Choroid plexus epithelial cell (primary cell): ENCODE measurements at places on chromosomes 3 and 15.

- DNase-seq = no peak
Measured at GRCh38 chr3:153060346-153060745, 101.7 kb upstream of the RAP2B start.

- DNase-seq = peak; percentile 91
Measured at GRCh38 chr3:42772670-42773408, at the start of gene CCDC13. TSS of gene CCDC13 (minus strand) at chr3:42773253. CDS start at chr3:42758345, 14,908 bp downstream.

DNA sequence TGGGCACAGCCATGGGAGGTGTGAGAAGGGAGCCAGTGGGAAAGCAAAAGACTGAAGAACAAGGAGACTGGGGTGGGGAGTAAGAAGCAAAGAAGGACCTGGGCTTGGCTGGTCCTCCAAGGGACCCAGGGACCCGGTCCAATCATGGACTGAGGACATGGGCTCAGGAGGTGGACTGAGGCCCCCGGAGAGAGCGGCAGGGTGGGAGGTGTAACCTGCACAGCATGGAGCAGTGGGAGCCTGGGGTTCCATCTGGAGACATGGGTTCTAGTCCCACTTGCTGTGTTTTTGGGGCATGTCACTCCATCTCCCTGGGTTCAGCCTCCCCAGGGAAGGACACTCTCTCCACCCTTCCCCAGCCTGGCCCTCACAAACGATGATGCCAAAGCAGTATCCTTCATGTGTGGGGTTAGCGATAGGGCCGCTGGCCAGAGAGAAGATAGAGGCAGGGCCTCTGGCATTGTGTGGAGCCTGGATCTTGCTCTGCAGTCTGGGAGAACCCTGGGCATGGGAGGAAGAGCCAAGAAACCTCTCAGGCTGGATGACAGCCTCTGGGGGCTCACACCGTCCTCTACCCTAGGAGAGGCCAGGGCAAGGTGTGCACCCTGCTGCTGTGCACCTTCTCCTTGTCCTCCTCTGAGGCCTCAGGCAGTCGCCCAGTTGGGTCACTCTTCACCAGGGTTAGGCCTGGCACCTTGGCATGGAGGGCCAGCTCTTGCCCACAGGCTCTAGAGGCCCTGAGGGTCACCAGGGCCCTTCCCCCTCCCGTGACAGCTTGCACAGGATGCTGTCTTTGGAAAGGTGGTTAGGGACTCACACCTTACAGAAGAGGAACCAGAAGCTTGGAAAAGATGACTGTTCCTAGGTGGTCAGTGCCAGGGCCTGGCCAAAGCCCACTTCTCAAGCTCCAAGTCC, 26.0 kb downstream of the FBXW12 start:
- no peak for DNase-seq

- DNase-seq = peak; percentile 45
Measured at GRCh38 chr15:99371180-99372103, 120.2 kb downstream of the LRRC28 start.

GRCh38 chr3:124492824-124493223, 237.4 kb upstream of the UMPS start:
- peak; percentile 27 for DNase-seq

DNA sequence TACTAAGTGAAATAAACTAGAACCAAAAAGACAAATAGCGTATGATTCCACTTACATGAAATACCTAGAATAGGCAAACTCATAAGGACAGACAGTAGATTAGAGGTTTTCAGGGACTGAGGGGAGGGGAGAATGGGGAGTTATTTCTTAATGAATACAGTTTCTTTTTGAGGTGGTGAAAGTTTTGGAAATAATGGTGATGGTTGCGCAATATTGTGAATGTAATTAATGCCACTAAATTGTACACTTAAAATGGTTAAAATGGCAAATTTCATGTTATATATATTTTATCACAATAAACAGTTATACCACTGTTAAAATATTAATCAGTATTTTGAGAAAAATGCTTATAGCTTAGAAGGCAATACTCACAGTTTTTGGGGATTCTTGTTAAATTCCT, 11.0 kb downstream of the UBE2E1 start:
- DNase-seq = no peak

DNA sequence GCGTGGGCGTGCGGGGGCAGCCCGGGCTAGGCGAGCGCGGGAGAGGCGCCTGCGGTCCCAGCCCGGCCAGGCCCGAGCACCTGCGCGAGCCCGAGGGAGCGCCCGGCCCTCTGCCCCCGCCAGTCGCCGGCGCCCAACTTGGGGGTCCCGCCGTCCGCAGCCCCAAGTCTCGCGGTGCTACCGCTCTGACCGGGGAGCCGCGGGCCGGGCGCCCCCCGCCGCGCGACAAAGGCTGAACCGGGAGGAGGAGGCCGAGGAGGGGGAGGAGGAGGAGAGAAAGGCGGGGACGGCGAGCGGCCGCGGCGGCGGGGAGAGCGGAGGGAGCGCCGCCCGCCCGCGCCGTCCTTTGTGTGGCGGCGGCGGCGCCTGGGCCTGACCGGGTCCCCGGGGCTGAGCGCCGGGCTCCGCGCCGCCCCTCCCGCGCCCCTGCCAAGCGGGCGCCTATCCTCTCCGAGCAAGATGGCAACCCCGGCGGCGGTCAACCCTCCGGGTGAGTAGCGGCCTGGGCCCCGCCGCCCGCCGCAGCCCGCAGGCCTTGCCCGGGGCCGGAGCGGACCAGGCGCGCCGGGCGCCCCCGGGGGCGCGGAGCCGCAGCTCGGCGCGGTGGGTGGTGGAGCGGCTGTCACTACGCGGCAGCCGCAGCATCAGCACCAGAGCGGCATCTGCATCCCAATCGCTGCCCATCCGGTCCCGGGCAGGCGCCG, at the start of gene ARNT2:
TSS of gene ARNT2 (plus strand) at position 326 of the 704 bp plus-strand sequence. CDS start at position 460, 134 bp downstream.
- no peak for DNase-seq

DNA sequence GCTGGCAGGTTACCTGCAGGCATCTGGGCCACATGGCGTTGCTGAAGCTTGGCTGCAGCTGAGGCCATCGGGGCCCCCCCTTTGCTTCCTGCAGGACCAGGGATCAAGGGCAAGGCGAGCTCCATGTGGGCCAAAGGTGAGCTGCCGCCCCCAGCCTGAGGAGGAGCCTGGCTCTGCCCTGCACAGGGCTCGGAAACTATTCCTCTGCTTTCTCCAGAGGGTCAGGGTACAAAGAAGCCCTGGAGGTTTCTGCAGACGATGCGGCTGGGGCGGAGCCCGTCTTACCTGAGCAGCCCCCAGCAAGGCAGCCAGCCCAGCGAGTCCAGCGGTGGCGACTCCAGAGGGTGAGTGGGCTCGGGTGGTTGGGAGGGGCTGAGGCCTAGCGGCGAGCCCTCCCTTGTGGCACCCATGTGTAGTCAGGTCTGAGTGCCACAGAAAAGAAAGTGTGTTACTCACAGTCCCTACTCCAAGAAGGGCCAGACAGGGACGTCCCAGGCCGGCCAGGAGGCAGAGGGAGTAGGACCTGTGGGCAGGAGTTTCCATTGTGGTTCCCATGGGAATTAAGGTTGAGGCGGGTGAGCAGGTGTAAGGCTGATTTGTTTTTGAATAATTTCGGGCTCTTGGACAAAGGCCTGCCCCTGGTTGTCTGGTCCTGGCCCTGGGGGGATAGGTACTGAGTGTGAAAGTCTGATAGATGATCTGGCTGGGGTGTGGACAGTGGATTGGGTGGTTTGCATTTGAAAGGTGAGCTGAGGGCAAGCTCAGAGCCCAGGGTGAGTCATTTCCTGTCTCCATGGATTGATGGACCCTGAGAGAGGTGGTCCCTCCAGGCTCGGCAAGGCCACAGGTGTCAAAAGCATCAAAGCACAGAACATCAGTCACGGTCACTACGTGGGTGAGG, 25.4 kb downstream of the CFAP100 start:
- DNase-seq = no peak

DNA sequence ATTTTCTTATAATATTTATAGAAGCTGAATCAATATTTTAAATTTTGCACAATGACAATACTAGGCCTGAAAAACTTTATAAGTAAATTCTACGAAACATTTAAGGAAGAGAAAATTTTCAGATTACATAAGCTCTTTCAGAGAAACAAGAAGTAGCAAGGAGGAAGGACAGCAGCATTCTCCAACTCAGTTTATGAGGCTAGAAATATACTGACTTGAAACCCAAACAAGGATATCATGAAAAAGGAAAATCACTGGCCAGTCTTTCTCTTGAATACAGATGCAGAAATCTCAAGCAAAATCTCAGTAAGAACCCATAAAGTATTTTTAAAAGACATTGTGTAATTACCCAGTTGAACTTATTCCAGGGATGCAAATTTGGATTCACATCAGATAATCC, 121.3 kb downstream of the STAC start:
- no peak for DNase-seq

DNA sequence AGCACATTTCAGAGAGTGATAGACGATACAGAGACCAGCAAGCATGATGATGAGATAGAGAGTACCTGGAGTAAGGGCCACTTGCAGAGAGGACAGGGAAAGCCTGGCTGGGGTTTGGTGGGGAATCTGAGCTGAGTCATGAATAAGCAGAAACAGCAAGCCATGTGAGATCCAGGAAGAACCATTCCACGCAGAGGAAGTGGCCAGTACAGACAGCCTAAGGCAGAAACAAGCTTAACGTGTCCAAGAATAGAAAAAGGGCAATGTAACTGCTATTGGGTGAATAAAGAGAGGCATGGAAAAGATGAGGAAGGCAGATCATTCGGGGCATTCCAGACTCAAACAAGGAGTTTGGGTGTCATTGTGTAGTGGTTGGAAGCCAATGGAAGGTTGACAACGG, 816.3 kb upstream of the CFAP20DC start:
- peak; percentile 3 for DNase-seq

GRCh38 chr3:9930804-9931418, 2.7 kb upstream of the CRELD1 start:
- DNase-seq = peak; percentile 45

DNA sequence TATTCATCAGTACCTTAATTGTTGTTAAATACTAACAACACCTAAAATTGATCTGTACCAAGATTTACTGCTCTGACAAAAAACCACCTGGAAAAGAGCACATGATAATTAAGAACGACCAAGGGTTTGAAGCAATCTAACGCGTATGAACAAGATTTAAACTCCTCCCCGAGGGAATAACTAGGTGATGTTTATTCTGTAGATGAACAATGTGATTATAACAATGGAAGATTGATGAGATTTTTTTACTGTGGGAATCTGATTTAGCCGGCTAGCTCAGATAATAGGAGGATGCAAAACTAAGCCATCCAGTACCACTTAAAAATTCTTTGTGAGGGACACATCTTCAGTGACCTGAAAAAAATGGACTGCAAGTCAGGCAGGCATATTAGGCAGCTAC, 222.1 kb downstream of the FHIT start:
- no peak for DNase-seq

DNA sequence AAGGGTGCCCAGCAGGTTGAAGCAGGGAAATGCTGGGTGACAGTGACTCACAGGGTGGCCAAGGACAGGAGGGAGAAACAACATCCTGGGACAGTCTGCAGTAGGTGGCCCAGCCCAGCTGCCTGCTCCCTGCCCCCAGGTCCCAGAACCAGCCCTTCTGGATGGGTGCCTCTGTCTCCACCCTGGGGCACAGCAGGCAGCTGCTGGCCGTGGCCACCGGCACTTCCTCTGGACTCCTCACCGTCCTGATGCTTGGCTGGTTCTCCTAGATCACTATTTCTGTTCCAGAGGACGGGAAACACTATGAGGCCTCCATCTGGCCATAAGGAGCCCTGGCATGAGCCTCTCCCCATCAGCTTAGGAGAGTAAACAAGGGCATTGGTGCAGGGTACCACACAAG, 258.9 kb downstream of the XXYLT1 start:
- DNase-seq = no peak

- no peak for DNase-seq
Measured at GRCh38 chr3:188559856-188560255, 405.9 kb downstream of the LPP start.
